Activated T-helper 1 cell treated with Interleukin-2 at 50 U/mL for 16 hours (primary cell): ENCODE measurements at places on chromosomes 2 and 18.
A peak's percentile ranks its signal among the peaks of the same experiment; 100 is the strongest.

DNA sequence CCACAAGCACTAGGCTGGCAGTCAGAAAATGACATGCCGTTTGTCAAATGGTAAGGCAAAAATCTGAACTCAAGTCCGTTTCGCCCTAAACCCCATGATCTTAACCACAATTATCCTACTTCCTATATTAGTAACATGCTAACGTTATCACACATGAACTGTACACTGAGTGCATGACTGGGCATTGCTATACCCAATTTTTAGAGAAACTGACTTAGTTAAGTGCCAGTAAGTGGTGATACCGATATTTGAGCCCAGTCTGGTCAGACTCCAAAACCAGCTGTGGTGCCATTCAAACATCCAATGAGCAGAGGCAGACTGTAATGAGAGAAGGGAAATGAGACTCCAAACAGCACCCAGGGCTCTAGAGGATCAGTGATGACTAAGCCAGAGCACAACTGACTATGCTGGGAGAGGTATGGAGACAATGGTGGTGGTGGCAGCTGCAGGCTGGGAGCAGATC, 311.7 kb upstream of the PKDCC start:
- no peak for DNase-seq

DNA sequence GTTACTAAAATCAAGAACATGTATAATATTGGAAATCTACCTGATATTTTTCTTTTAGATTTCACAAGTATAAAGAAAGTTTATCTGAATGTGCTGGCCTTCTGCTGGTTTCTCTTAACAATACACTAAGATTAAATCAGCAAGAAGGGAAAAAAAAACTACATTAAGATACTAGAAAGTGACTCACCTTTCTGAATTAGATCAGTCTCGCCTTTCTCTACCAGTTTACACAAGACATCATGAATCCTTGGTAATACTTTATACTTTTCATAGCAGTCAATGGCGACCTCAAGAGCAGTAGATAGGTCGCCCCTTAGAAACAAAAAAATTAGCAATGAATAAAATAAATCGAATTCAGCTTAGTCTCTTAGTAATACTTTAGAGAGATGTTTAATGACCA, 61.2 kb downstream of the LRPPRC start:
- DNase-seq = no peak

DNA sequence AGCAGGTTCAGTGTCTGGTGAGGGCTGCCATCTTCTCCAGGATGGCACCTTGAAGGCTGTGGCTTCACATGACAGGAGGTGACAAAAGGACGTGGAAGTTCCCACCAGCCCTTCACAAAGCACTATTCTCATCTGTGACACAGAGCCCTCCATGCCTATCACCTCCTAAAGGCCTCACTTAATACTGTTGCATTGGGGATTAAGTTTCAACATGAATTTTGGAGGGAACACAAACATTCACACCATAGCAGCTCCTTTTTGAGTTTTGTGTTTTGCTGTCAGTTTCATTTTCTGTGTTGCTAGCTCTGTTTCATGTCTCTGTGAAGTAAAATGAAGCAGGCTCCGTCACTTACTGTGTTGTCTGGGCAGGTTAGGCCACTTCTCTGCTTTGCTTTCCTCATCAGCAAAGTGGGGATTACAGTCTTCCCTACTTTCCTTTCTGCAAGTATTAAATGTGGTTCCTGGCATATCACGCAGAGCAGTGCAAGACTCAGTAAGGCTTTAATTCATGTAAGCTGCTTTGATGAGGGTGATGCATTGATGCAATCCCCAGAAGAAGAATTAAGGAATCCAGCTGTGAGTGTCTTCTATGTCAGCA, 31.6 kb downstream of the LIMS1 start:
- no peak for DNase-seq

GRCh38 chr2:230578106-230578505, 134.5 kb upstream of the CAB39 start:
- DNase-seq = no peak

DNA sequence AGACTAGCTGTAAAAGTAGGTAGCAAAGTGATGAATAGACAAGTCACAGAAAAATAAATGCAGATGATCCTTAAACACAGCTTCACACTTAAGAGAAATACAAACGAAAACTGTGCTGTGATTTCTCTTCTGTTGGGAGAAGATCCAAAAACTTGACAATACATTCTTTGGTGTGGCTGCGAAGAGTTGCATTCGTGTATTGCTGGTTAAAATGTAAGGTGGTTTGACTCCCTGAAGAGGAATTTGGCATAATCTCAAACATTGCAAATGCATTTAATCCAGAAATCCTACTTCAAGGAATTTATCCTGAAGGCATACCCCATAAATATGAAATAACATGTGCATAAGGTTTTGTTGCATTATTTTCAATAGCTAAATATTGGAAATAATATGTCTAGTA, 7.1 kb downstream of the CCNYL1 start:
- DNase-seq = no peak

DNA sequence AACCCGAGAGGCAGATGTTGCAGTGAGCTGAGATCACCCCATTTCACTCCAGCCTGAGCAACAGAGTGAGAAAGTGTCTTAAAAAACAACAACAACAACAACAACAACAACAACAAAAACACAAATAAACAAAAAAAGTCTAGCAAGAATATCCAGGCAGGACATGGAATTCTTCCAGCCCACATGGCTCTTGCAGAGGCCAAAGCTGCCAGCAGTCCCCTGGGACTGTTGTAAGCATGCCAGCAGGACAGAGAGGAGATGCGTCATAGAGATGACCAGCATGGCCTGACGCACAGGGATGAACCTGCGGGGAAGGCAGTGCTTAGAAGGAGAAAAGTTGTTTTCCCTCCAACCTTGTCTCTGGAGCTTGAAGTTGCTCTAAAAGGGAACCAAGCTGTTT, 182.3 kb upstream of the PGAP1 start:
- DNase-seq = no peak

DNA sequence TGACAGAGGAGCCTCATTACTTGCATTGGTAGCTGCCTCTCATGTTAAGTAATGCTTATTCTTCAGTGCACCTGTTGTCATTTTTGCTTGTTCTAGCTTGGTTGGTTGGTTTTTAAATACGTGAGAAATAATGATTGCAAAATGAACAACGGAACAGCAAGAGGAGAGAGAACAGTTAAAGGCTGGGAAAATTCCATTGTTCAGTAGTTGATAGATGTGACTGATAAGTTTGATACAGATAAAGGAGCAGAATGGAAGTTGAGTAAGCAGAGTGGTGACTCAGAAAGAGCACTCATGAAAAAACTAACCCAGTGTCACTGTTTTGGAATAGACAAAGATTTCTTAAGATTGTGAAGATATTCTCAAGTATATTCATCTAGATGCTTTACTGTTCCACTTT, 50.5 kb downstream of the MTA3 start:
- DNase-seq = no peak

GRCh38 chr2:120231974-120232635, 8.9 kb upstream of the TMEM185B start:
- DNase-seq = peak; percentile 39
